Suprapubic skin (tissue), 4 donors: ENCODE measurements at places on chromosomes 16 and 17.

DNA sequence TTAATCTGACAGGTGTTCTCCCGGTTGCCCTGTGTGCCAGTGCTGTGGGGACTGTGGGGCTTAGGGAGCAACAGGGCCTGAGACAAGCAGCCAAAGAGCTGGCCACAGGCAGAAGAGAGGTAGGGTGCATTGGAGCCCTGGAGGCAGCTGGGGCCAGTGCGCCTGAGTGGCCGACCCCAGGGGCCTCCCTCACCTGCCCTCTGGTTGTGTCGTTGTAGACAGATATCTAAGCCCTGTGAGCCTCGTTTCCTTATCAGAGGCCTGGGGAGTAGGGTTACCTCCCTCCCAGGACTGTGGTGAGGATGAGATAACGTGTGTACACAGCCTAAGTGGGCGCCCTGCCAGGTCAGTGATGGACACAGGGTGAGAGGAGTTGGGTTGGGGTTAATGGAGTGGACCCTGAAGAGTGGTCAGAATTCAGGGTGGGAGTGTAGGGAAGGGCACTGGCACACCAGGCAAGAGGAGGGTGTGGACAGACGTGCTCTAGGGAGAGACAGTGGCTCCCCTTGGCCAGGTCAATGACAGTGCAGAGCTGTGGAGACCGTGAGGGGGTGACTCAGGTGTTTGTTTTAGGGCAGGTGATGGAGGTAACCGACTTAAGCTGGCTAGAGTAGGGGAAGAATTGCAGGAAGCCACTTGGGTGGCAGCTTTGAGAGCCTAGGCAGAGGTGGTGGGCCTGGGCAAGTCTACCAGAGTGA, 3.4 kb downstream of the NARF start:
- no peak for DNase-seq

DNA sequence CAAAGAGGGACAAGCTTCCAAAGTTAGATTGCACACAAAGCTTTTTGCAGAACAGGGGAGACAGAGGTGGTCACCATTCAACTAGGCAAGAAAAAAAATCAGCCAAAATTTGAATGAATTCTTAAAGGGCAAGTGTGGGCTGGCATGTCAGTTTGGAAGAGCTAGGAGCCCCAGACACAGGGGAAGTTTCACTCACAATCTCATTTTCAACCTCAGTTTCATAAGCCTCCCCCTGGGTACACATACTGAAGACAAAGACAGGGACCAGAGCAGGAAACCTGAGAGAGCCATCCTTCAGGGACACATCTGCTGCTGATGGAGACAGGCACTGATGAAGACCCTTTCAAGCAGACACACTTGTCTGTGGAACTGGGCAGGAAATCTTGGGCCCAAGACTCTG, 106.3 kb upstream of the PSMD7 start:
- no peak for DNase-seq

DNA sequence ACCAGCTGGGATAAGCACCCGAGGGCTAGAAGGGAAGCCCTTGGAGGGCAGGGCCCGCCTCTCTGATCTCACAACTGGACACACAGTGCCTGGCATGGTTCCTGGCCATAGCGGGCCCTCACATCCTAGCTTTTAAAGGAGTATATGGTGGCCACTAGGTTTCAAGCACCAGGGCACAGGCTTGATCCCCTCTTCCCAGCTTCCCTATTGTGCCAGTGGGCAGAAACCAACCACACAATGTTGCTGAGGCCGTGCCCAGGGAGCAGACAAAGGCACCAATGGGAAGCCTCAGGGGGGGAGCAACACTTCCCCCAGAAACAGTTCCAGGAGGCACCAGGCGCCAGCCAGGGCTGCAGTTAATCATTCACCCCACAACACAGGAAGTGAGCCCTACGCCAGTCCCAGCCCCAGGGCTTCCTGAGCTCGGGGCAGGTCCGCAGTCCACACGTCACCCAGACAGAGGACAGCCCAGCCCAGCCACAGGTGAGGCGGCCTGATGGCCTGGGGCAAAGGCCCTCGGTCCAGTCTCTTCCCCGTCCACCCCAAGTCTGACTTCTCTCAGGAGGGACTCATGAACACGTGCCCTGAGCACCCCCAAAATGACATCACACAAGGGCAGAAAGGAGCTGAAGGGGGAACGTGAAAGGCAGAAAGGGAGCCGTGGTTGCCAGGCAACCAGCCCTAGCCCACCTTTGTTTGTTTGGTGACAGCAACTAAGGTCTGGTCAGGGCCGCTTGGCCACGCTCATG, 12.8 kb downstream of the SMIM5 start:
- no peak for DNase-seq

DNA sequence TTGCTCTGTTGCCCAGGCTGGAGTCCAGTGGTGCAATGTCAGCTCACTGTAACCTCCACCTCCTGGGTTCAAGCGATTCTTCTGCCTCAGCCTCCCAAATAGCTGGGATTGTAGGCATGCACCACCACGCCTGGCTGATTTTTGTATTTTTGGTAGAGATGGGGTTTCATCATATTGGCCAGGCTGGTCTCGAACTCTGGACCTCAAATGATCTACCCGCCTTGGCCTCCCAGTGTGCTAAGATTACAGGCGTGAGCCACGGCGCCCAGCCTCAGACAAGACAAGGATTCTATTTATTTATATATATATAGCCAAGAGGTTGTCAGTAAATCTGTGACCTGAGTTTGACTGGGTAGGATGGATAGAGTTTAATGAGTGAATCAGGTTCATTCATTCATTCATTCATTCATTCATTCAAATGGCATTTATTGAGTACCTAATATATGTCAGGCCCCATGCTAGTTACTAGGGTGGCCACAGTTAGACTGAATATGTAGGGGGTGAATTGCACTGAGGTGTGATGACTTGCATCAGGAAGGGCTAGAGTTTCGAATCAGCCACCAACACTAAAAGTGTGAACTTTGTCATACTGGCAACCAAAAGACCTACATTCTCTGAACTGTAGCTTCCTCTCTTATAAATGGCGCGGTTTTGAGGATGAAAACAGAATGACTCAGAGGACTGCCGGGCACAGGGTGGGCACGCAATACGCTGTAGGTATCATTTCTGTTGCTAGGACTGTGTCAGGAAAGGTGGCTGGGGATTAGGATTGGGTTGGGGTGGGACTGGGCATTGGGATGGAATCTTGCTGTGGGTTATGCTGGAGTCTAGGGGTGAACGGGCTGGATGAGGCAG, 37.8 kb downstream of the ITGAE start:
- DNase-seq, result no peak

- DNase-seq, result no peak
These were observed 40.3 kb downstream of the COX4I1 start for GRCh38 chr16:85839681-85840240.

DNA sequence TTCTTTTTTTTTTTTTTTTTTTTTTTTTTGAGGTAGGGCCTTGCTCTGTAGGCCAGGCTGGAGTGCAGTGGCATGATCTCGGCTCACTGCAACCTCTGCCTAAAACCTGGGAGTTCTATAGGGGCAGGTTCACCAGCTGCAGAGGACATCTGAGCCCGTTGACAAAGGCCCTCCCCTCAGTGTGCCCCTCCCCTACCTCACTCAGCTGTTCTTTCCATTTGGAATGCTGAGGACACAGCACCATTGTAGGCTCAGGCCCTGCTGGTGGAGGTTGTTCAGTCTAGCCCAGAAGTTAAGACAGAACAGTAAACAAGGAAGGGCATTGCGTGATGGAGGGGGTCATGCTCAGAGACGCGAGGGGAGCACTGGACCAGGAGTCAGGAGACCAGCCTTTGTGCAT, 21.8 kb upstream of the KIF19 start:
- DNase-seq, result no peak

DNA sequence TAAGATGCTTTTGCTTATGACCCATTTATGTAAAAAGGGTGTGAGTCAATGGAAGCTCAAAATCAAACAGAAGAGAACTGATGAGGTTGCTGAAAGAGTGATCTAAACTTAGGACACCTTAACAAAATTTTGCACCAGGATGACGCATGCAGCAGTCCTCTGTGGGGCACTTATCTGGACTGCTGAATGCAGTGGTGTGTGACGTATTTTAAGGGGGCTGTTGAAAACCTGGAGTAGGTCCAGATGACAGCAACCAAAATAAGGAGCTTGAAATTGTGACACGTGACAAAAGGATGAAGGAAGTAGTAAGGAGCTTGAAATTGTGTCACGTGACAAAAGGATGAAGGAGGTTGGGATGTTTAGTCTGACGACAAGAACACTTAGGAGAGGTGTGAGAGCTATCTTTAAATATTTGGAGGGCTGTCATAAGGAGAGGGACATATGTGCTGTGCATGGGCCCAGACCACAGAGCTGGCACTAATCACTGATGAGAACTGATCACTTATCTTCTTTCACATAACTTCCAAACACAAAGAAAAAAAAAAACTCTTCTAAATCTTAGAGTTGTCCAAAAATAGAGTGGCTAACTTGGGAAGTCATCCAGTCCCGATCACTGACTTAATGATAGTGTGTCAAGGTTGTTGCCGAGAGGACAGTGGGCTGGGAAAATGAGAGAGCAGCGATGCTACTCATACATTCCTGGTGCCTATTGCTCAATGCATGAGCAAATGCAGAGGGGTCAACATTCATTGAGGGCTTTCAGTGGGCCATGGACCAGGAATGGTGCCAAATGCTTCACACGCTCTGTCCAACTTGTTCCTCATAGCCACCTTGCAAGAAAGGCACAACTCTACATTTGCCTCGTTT, 264.2 kb upstream of the ZFHX3 start:
- DNase-seq, result no peak
